ENCODE measurements at places on chromosomes 12 and 14. TPM values are rescaled to one million over a fixed set of nuclear protein-coding genes. Genes with fewer than 3 reads are reported as not detected.

The CLECL1 gene
- not detected for total RNA-seq

The FAM90A1 gene
- total RNA-seq: 0.10 TPM

The GMPR2 gene
- total RNA-seq: 67.0 TPM

The MYF5 gene
- total RNA-seq: not detected

The AMDHD1 gene
- total RNA-seq: 2.2 TPM

The KRT77 gene
- not detected for total RNA-seq

The PLA2G1B gene
- total RNA-seq: not detected

The PPM1H gene
- 6.0 TPM for total RNA-seq

The MEG3 gene
- 52.0 TPM for total RNA-seq

The TAS2R8 gene
- not detected for total RNA-seq

The CDKL1 gene
- total RNA-seq: 11.8 TPM

The SLC38A4 gene
- total RNA-seq: not detected

The GPR68 gene
- 0.21 TPM for total RNA-seq

The ERP27 gene
- total RNA-seq: not detected

The RNASE7 gene
- not detected for total RNA-seq

The LMNTD1 gene
- total RNA-seq: not detected

The TMTC2 gene
- total RNA-seq: 1.0 TPM

The ACRBP gene
- 0.45 TPM for total RNA-seq

The SSPN gene
- total RNA-seq: 0.34 TPM

The HOTAIR gene
- total RNA-seq: 0.23 TPM

The LALBA gene
- not detected for total RNA-seq

The MGST1 gene
- total RNA-seq: 934 TPM

The CCDC197 gene
- total RNA-seq: not detected

The PLEKHG7 gene
- total RNA-seq: not detected

The LRIG3 gene
- total RNA-seq: 5.1 TPM
